ENCODE measurements at places on chromosomes 5 and 9. TPM values are rescaled to one million over a fixed set of nuclear protein-coding genes. Genes with fewer than 3 reads are reported as not detected.
A peak's percentile ranks its signal among the peaks of the same experiment; 100 is the strongest.

- DNase-seq = no peak
Measured at GRCh38 chr5:146336197-146336596, 2.4 kb upstream of the POU4F3 start.

TTC16 gene
- total RNA-seq = 0.31 TPM

- peak; percentile 70 for DNase-seq
Measured at GRCh38 chr5:169139480-169140050, 161.4 kb downstream of the SLIT3 start.

GRCh38 chr9:83451308-83451707, 86.9 kb downstream of the FRMD3 start:
- DNase-seq = no peak

DNA sequence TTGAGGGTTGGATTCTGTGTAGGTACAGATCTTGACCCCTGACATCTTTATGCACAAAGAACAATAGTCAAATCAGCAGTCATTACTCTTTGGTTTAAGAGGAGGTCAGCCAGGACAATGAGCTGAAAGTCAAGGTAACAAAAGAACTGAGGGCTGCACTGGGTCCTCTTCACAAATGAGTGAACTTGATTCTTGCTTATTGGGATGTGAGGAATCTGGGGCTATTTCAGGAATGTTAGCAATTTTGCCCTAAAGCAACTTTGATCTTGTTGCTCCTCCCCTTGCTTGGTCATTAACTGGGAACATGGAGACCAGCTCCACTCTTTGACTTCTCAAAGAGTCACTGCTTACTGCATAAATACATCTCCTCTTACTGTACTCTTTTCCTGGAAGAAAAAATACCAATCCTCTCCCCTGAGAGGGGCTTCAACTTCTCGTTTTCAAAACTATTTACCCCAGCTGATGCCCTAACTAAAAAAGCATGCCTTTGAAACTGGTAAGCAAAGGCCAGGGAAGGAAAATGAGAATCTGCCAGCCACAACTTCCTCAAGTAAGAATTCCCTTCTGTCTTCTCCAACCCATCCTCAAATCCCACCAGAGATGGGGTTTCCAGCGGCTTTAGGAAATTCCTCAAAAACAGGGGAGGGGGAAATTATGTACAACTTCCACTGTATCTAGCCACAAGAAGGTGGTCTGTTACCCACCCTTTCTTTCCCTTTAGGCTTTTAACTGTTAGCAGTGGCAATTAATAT, 368.3 kb downstream of the ENC1 start:
- DNase-seq = no peak

SPINK6 gene
- total RNA-seq = not detected

DNA sequence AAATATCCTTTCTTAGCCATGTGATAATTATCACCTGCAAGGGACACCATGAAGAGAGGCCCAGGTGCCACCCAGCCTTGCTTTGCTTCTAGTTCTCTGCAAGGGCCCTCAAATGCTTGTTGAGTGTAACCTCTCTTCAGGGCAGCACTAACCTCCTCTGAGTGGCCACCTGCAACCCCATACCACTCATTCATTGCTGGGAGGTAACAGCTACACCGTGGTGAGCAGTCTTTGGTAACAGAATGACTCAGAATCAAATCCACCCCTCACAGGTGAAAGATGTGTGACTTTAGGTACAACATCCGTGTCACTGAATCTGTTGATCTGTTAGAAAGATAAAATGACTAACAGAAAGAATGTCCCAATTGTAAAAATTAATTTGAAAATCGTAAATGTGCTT, 365.1 kb upstream of the TRPC7 start:
- DNase-seq = no peak

- no peak for DNase-seq
Measured at GRCh38 chr9:86794391-86795046, 152.8 kb downstream of the GAS1 start.

MYMK gene
- total RNA-seq = not detected

PCDHGA6 gene
- 1.6 TPM for total RNA-seq

- DNase-seq = no peak
Measured at GRCh38 chr5:75566710-75567309, 44.4 kb upstream of the ANKDD1B start.

- no peak for DNase-seq
Measured at GRCh38 chr5:125877248-125877647, 546.0 kb upstream of the GRAMD2B start.

- DNase-seq = no peak
Measured at GRCh38 chr5:83583859-83584258, 112.3 kb downstream of the VCAN start.

DNA sequence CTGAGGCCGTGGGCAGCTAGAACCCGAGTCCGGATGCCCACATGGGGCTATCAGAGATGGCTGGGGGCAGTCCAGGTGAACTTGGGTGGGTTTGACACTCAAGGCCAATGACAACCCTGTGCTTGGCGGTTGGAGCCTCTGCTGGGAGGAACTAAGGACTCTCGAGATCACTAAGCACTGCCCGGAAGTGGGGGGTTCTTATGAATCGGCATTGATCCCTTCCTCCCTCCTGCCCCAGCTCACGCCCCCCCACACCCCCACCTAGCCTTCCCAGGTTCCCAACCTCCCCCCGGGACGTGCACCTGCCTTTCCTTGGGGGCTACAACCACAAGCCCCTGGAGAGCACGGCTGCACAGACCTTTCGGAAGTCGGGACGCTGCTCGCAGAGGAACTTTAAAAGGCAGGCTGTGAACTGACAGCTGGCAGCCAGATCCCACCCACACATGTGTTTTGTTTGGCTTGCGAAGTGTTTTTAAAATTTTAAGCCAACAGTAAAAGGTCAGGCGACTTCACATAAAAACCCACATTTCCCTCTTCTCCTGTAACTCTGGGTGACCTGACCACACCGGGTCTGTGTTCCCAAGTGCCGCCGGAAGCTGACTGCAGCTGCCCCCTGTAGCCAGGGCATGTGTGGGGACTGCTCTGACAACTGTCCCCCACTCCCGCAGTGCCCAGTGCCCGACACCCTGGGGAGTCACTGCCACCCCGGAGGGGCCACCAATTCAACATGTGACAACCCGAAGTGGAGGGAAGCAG, 5.1 kb upstream of the RALGDS start:
- DNase-seq = peak; percentile 54

GRCh38 chr9:127835991-127836516, 18.4 kb downstream of the ENG start:
- DNase-seq = peak; percentile 54

DNA sequence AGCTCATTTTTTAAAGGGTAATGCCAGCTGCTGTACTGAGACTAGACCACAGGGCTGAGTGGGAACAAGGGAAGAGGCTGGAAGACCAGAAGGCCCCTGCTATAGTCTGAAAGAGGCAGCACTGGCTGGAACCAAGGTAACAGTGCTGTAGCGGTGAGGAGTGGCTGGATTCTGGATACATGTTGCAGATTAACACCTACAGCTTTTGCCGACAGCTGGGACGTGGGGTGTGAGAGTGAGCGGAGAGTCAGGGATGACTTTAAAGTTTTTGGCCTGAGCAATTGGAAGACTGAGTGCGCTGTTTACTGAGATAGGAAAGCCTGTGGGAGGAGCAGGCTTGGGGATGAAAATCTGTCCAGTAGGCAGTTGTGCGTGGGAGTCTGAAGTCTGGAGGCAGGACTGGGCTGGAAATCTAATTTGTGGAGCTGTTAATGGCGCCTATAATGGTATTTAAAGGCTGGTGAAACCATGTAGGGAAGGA, 26.5 kb downstream of the AQP7 start:
- no peak for DNase-seq

C6 gene
- 1.4 TPM for total RNA-seq

MTMR12 gene
- total RNA-seq = 20.7 TPM

DNA sequence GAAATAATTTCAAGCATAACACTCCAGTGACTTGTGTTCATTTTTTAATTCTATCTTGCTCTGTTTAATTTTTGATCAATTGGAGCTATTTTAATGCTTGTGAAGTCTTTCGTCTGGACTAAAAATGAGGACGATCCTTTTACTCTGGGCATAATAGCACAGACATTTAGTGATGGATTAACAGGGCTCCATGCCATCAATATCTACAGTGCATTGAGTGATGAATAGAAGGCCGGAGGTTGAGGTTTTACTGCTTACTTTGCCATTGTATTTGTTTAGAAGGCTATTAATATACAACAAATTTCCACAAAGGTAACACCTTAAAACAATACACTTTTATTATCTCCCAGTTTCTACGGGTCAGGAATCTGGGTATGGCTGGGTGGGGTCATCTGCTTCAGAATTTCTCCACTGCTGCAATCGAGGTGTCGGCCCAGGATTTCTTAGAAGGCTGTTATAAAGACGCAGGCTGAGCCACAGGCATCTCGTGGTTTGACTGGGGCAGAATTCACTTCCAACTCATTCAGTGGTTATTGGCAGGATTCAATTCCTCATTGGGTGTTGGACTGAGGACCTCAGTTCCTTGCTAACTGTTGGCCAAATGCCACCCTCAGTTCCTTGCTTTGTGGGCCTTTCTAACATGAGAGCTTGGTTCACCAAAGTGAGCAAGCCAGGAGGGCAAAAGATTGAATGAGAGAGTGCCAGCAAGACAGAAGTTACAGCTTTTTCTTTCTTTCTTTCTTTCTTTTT, 265.4 kb upstream of the VLDLR start:
- DNase-seq = no peak

DNA sequence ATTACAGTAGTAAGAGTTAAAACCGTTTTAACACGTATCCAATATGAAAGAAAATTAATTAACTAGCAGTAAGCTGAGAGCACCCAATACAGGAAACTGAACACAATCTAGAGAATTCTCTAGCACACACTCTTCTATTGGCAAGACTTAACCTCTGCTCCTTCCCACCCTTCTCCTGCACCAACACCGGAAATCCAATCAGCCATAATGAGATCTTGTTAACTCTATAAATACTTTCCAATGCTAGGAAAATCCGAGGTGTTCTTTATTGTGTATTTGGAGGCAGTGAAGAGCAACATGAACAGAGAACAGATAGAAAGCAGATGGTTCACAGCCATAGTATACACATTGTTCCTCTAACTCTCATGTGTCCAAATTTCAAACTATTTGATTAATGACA, 591.7 kb downstream of the CETN3 start:
- DNase-seq = no peak

DNA sequence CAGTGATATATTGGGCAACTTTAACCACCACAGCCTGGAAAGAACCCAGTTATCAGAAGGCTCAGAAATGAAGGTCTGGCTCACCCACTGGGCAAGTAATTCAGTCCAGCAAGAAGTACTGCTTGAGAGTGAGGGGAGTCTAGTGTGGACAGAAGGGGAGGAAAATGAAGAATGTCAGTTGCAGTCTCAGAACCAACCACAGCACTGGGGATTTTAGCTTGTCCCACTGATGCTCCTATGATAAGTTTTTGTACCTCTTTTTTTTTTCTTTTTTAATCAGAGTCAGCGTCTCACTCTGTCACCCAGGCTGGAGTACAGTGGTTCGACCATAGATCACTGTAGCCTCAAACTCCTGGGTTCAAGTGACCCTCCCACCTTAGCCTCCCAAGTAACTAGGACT, 9.4 kb upstream of the CD72 start:
- DNase-seq = no peak

DNA sequence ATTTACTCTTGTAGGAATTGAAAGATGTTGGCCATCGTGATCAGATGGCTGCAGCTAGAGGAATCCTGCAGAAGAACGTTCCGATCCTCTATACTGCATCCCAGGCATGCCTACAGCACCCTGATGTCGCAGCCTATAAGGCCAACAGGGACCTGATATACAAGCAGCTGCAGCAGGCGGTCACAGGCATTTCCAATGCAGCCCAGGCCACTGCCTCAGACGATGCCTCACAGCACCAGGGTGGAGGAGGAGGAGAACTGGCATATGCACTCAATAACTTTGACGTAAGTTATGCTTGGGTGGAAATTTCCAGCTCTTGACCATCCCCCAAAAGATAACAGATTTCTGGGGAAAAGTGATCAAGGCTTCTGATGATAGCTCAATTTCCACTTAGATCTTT, 50.6 kb downstream of the LRRTM2 start:
- DNase-seq = no peak

F12 gene
- total RNA-seq = 3.0 TPM

GRCh38 chr5:6724321-6724929, 11.2 kb downstream of the TENT4A start:
- no peak for DNase-seq

TAF9 gene
- total RNA-seq = 36.5 TPM

RLN2 gene
- total RNA-seq = 0.32 TPM

DNA sequence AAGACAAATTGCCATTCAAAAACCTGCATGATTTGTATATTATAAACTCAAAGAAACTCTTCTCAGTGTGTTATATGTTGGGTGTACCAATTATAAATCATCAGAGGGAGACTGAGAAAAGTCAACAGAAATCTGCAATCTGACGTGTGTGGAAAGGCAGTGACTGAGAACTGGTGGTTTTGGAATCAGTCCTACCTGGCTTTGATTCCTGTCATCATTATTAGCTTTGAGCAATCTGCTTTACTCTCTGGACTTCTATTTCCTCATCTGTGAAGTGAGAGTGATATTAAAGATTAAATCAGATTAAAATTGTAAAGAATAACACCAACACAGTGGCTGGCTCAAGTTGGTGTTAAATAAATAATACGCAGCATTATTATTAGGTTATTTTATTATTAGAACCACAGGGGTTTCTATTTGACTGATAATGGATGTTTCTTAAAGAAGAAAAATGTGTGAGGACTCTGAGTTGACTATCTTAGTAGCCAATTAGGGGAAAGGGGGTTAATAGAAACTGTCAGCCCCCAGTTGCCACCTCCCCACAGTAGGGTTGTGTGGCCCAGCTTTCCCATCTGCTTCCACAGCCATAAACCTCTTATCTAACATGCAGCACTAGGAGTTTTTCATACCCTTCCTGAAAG, 59.6 kb downstream of the SNCAIP start:
- no peak for DNase-seq

- no peak for DNase-seq
Measured at GRCh38 chr5:149379177-149379761, at the start of gene IL17B. TSS of gene IL17B (minus strand) at chr5:149379292. CDS start at chr5:149379225, 67 bp downstream.

LRRC19 gene
- total RNA-seq = 120 TPM

FRRS1L gene
- 0.96 TPM for total RNA-seq

GRCh38 chr9:130266236-130267098, 907 bp downstream of the HMCN2 start:
- DNase-seq = no peak

- DNase-seq = no peak
Measured at GRCh38 chr5:42467572-42467971, 44.3 kb downstream of the GHR start.

- DNase-seq = no peak
Measured at GRCh38 chr5:72653586-72653985, 146.4 kb upstream of the ZNF366 start.

GRCh38 chr5:124849774-124850173, 103.3 kb upstream of the ZNF608 start:
- DNase-seq = no peak

- peak; percentile 64 for DNase-seq
Measured at GRCh38 chr9:121612511-121612998, 38.9 kb upstream of the DAB2IP start.

PCDHB9 gene
- total RNA-seq = 0.26 TPM

SLC25A2 gene
- 1.7 TPM for total RNA-seq

GRCh38 chr9:109619310-109619709, 121.2 kb upstream of the PTPN3 start:
- DNase-seq = no peak

- no peak for DNase-seq
Measured at GRCh38 chr5:98777295-98777694, 3.8 kb downstream of the RGMB start.

GRCh38 chr5:128626536-128627090, 88.6 kb upstream of the FBN2 start:
- DNase-seq = no peak

RNF14 gene
- total RNA-seq = 63.5 TPM

GRCh38 chr5:134887593-134888159, 13.5 kb downstream of the TXNDC15 start:
- DNase-seq = no peak
